ENCODE measurements at places on chromosomes 7 and 10.
A peak's percentile ranks its signal among the peaks of the same experiment; 100 is the strongest.

DNA sequence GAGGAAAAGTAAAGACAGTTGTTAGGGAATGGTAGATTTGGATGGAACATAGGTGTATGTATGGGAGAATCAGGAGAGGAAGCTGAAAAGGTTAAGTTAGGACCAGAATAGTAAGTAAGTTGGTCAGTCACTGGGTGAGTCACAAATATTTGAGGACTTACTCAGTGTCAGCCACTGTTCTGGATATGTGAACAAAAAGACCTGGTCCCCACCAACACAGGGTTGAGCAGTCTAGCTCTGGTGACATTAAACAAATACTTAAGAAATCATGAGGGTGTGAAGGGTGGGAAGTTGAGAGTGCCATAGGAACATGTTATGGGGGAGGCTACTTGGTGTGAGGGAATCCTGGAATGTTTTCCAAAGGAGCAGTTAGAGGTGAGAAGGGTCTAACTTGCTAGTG lies 246.9 kb downstream of the PTEN start:
- no peak for DNase-seq

- no peak for DNase-seq
Measured at GRCh38 chr7:19392246-19392645, 247.0 kb upstream of the FERD3L start.

DNA sequence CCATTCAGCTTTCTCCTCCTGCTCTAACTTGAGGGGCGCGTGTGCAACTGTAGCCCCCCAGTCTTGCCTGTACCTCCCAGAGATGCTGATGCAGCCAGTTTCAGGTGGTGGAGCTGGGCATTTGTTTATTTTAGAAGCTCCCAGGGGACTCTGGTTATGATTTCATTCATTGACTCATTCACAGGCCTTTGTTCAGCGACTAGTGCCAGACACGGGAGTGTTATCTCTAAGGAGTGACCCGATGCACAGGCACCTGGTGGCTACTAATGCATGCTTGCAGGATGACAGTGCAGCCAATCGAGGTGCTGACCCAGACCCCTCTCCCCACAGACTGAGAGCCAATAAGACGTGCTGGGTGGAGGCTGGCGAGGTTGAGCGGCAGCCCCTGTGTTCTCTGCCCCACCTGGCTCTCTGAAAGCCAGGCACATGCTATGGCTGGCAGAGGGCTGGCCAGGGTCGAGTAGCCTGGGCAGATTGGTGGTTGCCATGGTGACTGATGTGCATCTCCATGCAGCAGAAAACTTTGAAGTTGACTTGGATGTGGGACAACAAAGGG lies 19.7 kb upstream of the SLC18A2 start:
- DNase-seq: no peak

- DNase-seq: no peak
Measured at GRCh38 chr7:36396150-36396549, 6.5 kb downstream of the ANLN start.

GRCh38 chr10:99775850-99776249 lies 6.6 kb upstream of the ABCC2 start:
- no peak for DNase-seq

- DNase-seq: no peak
Measured at GRCh38 chr10:29256586-29256985, 32.3 kb upstream of the LYZL1 start.

DNA sequence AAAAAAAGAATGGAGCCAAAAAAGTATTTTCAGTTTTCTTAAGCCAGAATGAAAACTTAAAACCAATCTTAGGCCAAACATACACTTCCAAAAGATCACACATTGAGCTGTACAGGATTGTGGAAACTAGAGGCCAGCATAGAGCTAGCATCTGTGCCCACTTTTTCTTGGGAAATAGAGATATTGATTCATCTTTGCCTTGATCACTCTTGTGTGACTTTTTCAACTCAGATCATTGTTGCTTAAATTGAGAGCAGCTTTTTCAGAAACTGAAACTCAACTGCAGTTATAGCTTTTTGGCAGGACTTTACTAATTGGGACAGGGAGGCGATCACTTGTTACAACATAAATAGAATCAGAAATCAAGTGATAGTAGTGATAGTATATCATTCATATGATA lies 132.2 kb downstream of the PRKG1 start:
- no peak for DNase-seq

GRCh38 chr7:50962281-50962883 lies 179.7 kb upstream of the GRB10 start:
- no peak for DNase-seq

GRCh38 chr7:46603780-46604179 lies 682.7 kb upstream of the IGFBP3 start:
- no peak for DNase-seq

DNA sequence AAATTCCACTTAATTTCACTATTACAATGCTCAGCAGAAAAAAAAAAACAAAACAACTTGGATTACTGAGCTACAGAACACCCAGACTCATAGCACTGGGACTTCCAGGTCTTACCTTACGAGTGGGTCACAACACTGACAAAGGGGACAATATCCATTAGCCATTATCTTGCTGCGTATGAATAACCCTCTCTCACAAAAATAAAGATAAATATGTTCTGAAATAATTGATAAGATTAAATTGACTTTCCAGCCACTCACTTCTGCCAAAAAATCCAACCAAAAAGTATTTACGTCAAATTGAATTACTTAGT lies 128.7 kb downstream of the PKD1L1 start:
- no peak for DNase-seq

DNA sequence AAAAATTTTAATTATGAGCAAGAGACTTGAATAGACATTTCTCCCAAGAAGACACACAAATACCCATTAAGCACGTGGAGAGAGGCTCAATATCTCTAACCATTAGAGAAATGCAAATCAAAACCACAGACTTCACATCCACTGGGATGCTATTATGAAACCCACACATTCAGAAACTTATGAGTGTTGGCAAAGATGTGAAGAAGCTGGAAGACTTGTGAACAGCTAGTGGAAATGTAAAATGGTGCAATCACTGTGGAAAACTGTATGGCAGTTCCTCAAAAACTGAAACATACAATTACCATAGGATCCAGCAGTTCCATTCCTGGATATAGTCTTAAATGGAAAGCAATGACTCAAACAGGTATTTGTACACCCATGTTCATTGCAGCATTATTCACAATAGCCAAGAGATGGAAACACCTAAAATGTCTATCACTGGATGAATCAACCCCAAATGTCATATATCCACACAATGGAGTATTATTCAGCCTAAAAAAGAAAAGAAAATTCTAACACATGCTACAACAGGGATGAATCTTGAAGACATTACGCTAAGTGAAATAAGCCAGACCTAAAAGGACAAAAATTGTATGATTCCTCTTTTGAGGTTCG lies 53.5 kb upstream of the FRMD4A start:
- no peak for DNase-seq

- no peak for DNase-seq
Measured at GRCh38 chr7:28957064-28957750, 923 bp downstream of the TRIL start.

GRCh38 chr10:93199191-93199751 lies 125.6 kb downstream of the CYP26A1 start:
- DNase-seq: peak; percentile 59

- no peak for DNase-seq
Measured at GRCh38 chr7:84017651-84018050, 176.9 kb downstream of the SEMA3A start.

DNA sequence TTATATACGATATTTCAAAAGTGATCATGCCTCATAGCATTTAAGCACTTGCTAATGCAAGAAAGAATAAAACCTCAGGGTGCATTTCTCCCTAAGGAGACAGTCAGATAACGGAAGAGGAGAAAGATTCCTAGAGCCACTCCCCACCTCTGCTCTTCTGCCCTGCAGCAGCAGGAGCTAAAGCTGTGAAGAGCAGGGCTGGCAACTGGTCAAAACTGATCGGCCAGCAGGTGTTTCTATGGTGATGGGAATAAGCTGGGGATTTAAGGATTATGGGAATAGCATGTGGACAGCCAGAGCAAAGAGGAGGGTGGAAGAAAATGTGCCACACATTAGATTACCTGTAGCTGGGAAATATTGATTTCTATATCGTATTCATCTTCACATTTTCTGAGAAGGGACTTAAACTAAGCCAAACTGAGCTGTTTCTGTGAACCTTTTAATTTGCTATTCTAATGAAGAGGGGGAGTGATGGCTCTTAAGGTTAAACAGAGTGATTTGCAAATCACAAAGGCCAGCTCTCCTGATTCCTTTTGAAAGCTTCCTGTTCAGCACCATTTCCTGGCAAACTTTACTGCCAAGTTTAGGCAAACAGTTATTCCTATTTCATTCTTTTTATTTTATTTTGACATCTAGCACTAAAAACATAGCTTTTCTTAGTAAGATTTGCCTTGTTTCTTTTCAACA lies 268.9 kb upstream of the PFKP start:
- no peak for DNase-seq

GRCh38 chr10:1255600-1256431 lies 199.6 kb downstream of the WDR37 start:
- no peak for DNase-seq

GRCh38 chr7:52712938-52713337 lies 322.5 kb upstream of the POM121L12 start:
- no peak for DNase-seq

- peak; percentile 25 for DNase-seq
Measured at GRCh38 chr7:77529279-77529678, 7.8 kb upstream of the PTPN12 start.

- DNase-seq: no peak
Measured at GRCh38 chr10:110002801-110003523, 4.8 kb upstream of the ADD3 start.

GRCh38 chr10:51425431-51425830 lies 274.0 kb downstream of the CSTF2T start:
- no peak for DNase-seq

DNA sequence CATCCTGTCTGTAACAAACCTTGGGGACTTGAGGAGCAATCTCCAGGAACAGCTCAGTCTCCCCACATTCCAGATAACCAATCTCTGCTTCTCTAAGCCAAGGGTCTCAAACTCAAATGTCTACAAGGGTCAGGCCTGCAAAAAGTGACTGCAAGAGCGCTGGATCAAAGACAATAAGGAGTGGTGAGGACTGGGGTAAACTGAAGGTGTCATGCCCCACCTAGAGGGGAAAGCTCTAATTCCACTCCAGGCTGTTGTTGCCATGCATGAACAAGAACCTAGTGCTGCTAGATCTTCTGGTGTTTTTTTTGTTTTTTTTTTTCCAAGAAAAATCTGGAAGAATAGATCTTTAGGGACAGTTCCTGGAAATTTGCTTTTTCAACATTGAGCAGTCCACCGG lies 117.9 kb upstream of the MACROH2A2 start:
- DNase-seq: no peak

GRCh38 chr10:124416733-124417132 lies 2.0 kb downstream of the OAT start:
- DNase-seq: no peak

DNA sequence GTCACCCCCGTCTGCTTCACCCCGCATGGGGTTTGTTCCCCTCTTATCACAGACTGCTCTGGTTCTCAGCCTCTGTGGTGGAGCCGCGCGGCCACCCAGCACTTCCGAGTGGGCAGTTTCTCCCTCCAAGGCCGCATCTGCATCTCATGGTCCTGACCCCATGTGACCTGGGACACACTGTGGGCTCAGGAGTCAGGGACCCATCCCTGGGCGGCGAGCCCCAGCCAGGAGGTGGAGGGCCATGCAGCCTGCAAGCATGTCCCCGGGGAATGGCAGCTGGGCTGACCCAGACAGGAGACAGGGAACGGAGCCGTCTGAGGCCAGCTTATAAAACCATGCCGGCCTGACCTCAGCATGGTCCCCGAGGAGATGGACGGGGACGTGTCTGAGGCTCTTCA lies 25.2 kb upstream of the TTYH3 start:
- DNase-seq: no peak

- DNase-seq: peak; percentile 29
Measured at GRCh38 chr10:63155388-63156020, 22.4 kb downstream of the NRBF2 start.

- no peak for DNase-seq
Measured at GRCh38 chr10:111871458-111871857, 312.1 kb downstream of the GPAM start.

- DNase-seq: no peak
Measured at GRCh38 chr7:105896407-105896911, 20.1 kb upstream of the ATXN7L1 start.

All from KBM-7 (cell line).